ENCODE measurements at places on chromosomes 2 and 18.
A peak's percentile ranks its signal among the peaks of the same experiment; 100 is the strongest.

- DNase-seq, result no peak
Measured at GRCh38 chr2:110219496-110220189, 7.3 kb upstream of the MTLN start.

- peak; percentile 97 for DNase-seq
Measured at GRCh38 chr2:231611273-231612108, 18.8 kb downstream of the TEX44 start.

GRCh38 chr2:8141780-8142179, 540.1 kb upstream of the ID2 start:
- no peak for DNase-seq

- DNase-seq, result peak; percentile 30
Measured at GRCh38 chr2:169080250-169081069, 11.1 kb downstream of the DHRS9 start.

- peak; percentile 58 for DNase-seq
Measured at GRCh38 chr2:636641-637405, 40.4 kb downstream of the TMEM18 start.

DNA sequence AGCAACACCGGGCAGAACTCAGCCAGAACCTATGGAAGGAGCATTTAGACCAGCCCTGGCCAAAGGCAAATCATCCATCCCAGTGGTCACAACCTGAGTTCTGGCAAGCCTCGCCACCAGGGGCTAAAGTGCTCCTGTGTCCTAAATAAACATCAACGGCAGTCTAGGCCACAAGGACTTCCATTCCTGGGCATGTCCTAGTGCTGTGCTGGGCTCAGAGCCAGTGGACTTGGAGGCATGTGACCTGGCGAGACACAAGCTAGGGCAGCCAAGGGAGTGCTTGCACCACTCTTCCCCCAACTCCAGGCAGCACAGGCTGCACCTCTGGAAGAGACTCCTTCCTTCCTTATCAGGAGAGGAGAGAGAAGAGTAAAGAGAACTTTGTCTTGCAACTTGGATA, 69.0 kb downstream of the ST6GAL2 start:
- no peak for DNase-seq

GRCh38 chr2:23824777-23825212, 102.1 kb downstream of the ATAD2B start:
- peak; percentile 53 for DNase-seq

DNA sequence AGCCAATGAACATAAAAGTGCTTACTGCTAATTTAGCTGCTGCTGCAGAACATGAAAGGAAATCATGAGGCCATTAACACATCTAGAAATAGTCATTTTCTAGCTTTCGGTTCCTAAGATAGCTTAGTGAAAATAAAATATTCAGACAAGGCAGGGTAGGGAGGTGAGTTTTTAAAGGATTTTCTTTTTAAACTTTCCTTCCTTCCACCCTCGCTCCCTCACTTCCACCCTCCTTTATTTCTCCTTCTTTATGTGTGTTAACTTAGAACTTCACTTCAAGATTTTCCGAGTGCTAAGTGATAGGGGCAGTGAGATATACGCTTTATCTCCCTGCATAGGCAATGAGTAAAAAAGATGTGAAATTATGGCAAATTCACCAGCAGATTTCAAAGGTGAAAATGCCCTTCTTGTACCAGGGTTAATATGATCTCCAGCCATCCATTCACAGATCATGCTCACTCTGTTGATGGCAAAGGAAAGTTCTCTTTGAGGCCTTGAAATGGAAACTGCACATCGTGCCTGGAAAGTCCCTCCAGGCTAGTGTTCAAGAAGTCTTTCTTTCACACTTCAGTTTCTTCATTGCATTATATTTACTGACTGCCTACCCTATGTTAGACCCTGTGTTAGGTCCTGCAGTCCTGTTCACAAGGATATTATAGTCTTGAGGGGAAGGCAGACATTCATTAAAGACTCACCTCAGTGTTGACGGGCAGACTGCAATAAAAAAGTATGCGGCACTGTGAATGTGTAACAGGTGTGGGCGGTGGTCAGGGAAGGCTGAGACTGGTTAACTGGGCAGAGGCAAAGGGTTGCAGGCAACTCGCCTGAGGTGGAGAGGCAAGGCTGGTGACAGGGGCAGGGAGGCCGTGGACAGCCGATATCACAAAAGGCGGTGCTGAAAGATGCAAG, 200.8 kb downstream of the PLCL1 start:
- DNase-seq, result no peak

DNA sequence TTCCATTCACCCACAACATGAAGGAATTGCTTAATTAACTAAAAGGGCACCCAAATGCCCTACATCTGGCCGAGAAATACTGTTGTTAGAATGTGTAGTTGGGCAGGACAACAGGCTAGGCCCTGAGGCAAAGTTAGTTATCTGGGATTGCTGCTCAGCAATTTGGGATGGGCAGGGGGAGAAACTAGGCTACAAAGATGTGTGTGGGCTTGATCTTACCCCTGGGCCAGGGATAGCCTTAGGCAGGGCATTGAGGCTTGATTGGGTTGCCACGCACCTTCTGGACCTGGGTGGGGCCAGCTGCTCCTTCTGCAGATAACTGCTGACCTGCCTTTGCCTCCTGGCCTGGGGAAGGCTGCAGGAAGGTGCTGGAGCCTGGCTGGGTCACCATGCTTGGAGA, 9.4 kb downstream of the IL18RAP start:
- no peak for DNase-seq

- DNase-seq, result no peak
Measured at GRCh38 chr2:207490441-207490840, 39.3 kb upstream of the CREB1 start.

DNA sequence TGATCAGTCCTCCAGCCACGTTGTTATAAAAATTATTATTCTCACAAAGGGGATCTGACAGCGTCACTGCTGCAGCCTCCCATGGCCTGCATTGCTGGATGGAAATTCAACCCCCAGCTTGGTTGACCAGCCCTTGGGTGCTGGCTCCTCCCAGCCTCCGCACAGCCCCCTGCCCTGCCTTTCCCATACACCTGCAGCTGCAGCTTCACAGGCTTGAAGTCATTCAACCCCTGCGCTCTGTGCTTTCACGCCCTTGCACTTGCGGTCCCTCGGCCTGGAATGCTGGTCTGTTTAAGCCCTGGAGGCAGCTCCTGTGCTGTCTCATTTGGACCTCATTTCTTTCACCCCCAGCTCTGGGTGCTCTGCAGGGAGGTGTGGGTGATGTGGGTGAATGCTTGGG, 860 bp upstream of the CD8A start:
- DNase-seq, result no peak

- no peak for DNase-seq
Measured at GRCh38 chr2:188884046-188884445, 90.1 kb upstream of the COL3A1 start.

All from A172 (cell line).